ENCODE measurements at places on chromosomes 3 and 15.

- DNase-seq: no peak
Observed at GRCh38 chr3:45778761-45779201, 17.6 kb downstream of the SLC6A20 start.

DNA sequence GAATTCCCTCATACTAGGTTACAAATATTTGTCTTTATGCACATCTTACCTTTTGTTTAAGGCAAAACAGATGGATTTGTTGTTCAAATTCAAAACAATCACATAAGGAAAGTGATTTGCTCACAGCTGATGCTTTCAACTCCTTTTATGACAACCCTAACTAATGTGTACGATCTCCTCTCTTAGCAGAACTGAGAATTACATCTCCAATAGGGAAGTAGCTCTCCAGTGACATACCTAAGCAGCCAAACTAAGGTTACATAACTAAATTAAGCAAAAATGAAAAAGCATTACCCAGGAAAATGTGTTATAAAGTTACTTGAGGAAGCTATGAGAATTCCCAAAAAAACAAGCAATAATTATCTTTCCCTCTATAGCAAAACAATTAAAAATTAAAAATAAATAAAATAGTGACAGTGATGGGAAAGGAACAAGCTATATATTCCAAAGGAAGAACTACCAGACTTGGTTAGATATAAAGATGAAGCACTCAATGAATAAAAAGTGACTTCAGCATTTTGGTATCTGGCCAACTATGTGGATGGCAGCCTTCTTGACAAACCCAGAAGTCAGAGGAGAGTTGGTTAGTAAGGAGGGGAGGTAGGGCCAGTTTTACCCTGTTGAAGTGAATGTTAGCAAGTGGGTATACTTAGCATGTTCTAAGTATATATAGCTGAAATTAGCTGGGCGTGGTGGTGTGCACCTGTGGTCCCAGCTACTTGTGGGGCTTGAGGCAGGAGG is 32.4 kb downstream of the PEAK1 start:
- no peak for DNase-seq

GRCh38 chr3:14139771-14140170 is 14.9 kb downstream of the TMEM43 start:
- DNase-seq: no peak

DNA sequence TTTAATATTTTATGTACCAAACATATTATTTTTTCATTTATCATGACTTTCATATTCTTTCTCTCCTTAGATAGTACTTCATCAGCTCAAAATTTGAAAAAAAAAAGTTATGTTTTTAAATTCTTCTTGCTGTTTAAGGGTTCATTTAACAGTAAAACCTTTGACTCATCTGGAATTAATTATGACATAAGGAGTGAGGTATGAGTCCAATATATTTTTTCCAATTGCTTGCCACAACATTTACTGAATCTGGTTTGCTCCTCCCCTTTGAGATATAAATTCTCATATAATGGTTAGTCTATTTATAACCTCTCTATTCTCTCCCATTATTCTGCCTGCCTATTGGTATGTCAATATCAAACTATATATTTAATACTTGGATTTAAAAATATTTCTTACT is 387.8 kb downstream of the TUSC7 start:
- no peak for DNase-seq

DNA sequence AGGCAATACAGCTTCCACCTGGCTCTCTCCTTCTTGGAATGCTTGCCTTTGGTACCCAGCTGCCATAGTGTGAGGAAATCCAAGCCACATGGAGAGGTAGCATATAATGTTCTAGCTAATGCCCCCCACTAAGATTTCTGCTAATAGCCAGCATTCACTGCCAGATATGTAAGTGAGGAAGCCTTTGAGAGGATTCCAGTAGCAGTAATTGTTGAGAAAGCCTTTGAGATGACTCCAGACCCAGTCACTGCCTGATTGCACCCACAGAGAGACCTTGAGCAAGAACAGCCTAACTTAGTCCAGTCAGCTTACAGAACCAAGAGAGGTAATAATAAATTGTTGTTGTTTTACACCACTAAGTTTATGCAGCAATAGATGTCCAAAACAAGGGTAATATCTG is 63.1 kb downstream of the STRIT1 start:
- no peak for DNase-seq

- no peak for DNase-seq
Observed at GRCh38 chr15:60822403-60822802, 343.5 kb upstream of the ICE2 start.

GRCh38 chr3:126519506-126520455 is 2.2 kb upstream of the UROC1 start:
- no peak for DNase-seq

- no peak for DNase-seq
Observed at GRCh38 chr15:52626671-52627369, 52.4 kb downstream of the ATOSA start.

GRCh38 chr15:74317820-74318375 is 49.5 kb downstream of the CYP11A1 start:
- no peak for DNase-seq

- DNase-seq: no peak
Observed at GRCh38 chr15:66591322-66591862, 25.6 kb upstream of the LCTL start.

DNA sequence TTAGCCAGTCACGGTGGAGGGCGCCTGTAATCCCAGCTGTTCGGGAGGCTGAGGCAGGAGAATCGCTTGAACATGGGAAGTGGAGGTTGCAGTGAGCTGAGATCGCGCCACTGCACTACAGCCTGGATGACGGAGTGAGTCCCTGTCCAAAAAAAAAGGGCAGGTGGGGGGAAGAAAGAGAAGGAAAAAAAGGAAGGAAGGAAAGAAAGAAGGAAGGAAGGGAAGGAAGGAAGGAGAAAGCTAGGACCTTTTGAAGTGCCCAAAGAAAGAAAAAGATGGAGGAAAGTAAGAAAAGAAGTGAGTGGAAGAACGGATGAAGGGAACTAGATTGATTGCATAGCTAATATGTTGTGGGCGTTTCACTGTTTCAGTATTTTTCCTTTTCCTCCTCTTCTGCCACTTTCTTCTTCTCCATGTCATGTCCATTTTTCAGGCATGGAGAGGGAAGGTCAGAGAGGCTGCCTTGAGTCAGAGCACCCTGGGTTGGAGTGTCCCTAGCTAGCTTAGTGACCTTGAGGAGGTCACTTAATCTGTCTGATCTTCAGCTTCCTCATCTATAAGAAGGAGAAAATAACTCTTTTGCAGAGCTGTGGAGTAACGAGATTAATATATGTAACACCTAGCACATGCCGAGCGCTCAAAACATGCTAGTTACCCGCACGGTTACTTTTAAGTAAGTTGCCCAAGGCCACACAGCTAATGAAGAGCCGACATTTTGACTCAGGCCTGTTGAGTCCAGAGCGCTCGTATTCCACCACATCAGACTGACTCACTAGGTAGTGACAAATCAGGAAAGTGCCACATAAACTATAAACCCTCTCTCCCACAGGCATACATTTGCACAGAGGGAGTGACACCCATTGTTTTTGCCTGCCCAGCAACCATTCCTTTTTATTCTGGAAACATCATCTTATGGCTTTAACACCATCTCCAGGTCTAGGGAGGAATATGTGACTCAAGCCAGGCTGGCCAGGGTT is 42.2 kb downstream of the BHLHE40 start:
- no peak for DNase-seq

DNA sequence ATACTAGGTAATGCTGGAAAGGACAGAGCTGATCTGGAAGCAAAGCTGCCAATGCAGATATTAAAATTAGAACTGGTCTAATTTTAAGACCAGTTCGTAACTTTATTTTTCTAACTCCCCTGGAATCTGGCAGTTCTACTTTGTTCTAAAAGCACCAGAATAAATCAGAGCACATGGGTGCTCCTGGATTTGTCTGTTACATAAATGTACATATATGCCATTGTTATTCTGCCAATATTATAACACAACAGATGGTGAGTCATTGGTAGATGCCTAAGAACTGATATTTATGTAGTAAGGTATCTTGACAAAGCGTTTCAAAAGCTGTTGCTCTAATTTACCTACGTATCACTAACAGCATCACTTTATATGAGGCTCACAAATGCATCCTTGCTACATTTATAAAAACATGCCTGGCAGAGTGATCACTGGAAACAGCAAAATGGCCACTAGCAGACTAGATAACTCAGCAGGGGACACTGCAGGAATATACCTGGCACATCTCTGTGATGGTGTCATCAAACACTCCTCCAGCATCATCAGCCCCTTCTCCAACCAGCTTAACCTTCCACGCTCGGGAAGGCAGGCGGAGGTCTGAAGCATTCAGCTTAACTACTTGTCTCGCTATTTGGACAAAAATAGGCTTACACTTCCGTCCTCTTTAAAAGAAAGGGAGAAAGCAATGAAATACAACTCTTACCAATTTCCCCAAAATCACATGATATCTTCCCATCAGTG is 26.2 kb downstream of the FBXL22 start:
- DNase-seq: no peak

- DNase-seq: no peak
Observed at GRCh38 chr3:129577925-129578786, 28.3 kb downstream of the PLXND1 start.

GRCh38 chr15:66483131-66483566 is 14.4 kb downstream of the SNAPC5 start:
- DNase-seq: no peak

DNA sequence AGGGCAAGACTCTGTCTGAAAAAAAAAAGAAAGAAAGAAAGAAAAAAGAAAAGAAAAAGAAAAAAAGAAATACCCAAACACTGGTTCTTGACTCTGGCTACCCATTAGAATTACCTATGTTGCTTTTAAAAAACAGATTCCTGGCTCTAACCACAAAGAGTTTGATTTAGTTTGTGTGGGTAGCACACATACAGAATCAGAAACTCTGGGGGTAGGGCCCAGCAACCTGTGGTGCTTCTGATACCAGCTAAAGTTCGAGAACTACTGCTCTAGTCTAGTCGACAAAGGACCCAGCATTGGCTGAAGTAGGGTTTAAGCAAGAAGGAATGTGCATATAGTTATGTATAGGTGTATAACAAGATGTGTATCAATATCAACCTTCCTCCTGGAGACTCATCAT is 392.7 kb downstream of the EFHB start:
- no peak for DNase-seq

GRCh38 chr3:172188511-172188910 is 149.1 kb downstream of the FNDC3B start:
- no peak for DNase-seq

GRCh38 chr3:139679220-139679775 is 1.5 kb upstream of the NMNAT3 start:
- DNase-seq: no peak

DNA sequence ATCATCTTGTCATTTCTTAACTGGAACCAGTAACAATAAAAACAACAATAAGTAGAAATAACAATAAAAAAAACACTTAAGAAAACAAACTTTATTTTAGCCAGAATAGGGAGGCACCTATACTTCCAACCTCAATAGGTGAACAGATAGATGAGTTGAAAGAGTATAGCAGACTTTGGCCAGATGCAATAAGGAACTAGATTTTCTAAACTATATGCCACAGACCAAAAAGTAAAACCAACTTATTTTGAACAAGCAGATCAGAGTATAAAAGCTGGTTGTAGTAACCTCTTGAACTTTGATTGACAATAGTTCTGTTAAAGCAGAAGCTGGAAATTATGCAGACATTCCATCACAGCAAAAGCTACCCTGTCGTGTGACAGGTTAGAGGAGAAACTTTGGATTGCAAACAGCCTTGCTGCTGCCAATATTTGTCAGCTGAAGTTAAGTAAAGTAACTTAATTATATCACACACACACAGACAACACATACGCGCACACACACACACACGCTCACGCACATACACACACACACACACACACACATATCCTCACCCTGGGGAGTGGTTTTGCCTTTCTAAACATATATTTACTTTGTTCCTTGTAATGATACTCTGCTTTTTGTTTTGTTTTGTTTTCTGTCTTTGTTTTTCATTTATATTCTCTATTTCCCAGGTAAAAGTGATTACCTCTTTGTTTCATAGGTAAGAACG is 903.6 kb downstream of the VGLL3 start:
- DNase-seq: no peak

DNA sequence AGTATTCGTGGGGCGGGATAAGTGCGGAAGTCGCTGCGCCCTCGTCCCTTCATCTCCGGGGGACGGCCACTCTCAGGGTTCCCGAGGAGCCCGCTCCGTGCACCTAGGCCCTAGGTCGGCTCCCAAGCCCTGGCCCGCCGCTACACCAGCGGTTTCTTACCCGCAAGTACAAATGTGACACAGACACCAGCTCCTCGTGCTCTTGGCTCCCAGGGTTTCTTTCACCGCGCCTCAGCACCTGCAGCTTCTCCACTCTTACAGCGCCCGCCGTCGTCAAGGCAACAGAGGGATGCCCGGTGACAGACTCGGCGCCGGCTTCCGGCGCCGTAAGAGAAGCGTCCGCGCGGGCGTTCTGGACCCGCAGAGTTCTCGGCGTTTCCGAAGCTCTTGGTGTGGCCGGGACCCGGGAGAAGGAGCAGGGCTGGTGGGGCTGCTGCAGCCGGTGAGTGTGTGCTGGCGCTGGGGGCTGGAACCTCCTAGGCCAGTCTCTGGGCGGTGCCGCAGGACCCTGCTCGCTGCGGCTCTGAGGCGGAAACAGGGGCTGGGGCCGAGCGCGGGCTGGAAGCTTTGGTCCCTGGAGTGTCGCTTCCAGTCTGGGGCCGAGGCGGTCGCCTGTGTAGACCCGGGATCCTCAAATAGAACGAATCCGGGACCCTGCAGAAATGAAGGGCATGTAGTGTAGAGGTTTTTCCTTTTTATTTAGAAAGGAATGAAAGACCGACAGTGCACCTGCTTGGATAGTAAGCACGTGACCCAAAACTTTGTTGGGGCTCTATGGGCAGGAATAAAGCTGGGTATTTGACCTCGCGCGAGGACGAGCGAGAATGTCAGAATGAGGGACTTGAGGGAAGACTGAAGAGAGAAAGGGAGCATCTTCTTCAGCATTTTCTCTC is 155.4 kb upstream of the GOLGA6L4 start:
- peak; percentile 39 for DNase-seq

- DNase-seq: peak; percentile 57
Observed at GRCh38 chr3:114896978-114897377, 250.1 kb downstream of the ZBTB20 start.

DNA sequence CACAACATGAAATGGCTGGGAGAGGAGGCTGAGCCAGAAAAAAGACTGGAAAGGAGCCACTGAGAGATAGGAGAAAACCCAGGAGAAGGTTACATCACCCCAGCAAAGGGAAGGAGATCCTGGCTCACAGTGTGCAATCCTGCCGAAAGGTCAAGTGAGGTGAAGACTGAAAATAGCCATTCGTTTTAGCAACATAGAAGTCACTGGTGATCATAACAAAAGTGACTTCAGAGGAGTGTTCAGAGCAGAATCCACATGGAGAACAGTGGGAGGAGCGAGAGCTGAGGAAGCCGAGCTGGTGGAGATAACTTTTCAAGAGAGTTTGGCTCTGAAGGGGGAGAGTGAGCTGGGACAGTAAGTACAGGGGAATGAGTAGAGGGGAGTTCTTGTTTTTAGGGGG is 5.4 kb upstream of the HEG1 start:
- DNase-seq: no peak

DNA sequence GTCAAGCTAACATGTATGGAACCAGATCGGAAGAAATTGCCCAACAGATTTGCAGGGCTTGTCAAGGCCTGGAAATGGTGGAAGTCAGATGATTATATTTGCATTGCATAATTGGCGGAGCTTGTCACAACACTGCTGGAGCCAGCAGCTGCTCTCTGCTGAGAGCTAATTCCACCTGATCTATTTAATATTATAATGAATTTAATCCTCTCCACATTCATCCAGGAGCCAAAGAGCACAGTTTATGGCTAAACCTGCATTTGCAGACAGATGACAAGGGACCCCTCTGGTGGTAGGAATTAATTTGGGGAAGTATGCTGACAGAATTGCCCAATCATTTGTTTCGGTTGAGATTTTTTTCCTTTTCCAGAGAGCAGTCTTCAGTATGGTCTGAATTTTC is 730.2 kb downstream of the TUSC7 start:
- peak; percentile 51 for DNase-seq
